ENCODE measurements at places on chromosomes 7 and 10.

- no peak for DNase-seq
- H3K27me3 ChIP-seq, result no peaks in the 10 kb centered on the region
- H3K4me1 ChIP-seq, result peaks cover 17% of the 10 kb centered on the region
- H3K4me3 ChIP-seq, result no peak overlapping the region
- peaks cover 19% of the 10 kb centered on the region for H3K36me3 ChIP-seq
- no peak overlapping the region for H3K27ac ChIP-seq
Measured at GRCh38 chr10:7932301-7933036, 114.2 kb downstream of the TAF3 start.

DNA sequence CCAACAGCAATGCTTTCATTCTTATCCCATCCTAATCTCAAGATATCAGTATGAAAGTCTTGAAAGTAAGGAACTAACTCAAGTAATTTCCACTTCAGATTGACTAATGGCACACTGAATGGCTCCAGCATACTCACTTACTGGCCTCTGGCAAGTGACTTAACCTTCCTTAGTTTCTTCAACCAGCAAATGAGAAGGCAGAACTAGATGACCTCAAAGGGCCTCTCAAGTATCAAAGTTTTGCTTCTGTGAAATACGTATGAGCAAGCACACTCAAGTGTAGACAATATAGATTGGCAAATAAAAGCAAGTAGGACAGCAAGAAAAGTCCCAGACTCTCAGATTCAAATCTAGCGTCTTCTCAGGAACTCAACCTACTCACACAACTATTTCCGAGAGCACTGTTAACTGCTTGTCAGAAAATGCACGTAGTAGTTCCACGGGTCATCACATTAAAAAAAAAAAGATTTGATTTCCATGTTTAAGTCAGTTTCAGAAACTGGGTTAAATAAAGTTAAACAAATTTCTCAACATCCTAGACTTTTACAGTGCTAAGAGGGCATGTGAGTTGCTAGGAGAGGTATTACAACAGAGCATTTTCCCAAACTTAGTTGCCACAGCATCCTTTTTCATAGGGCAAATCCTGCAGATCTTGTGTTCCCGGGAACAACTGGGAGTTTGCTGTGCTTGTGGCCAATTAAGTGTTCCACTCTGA is 276.9 kb upstream of the KLF14 start:
- peaks cover 12% of the 10 kb centered on the region for H3K36me3 ChIP-seq
- H3K4me1 ChIP-seq, result peaks cover 60% of the 10 kb centered on the region
- peak overlapping the region; percentile 97 for H3K27ac ChIP-seq
- H3K27me3 ChIP-seq, result no peaks in the 10 kb centered on the region

DNA sequence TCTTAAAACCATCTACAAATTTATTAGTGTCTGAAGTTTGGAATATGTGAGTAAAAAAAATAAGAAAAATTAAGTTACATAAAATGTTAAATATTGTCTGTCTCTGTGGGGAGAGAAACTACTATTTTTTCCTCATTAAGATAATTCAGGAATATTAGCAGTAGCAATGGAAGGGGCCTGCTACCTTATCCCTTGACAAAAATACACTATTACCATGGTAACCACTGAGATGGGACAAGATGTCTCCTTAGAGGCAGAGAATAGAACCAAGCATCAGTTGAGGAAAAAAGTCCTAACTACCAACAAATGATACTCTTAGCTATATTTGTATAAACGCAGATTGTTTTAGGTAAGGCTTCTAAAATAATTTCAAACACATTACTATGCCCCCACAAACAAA is 150.7 kb upstream of the LSM8 start:
- H3K27ac ChIP-seq, result no peak overlapping the region
- no peaks in the 10 kb centered on the region for H3K36me3 ChIP-seq
- peaks cover 4% of the 10 kb centered on the region for H3K27me3 ChIP-seq
- H3K4me1 ChIP-seq, result no peaks in the 10 kb centered on the region

GRCh38 chr10:6002809-6003510 is 25.6 kb upstream of the IL15RA start:
- no peak overlapping the region for H3K4me3 ChIP-seq
- no peak for DNase-seq
- H3K36me3 ChIP-seq, result peaks cover 14% of the 10 kb centered on the region
- H3K4me1 ChIP-seq, result no peaks in the 10 kb centered on the region

- peak within 1 kb of the TSS; percentile 99 for H3K27ac ChIP-seq
- H3K36me3 ChIP-seq, result peaks cover 25% of the 10 kb centered on the region
- H3K27me3 ChIP-seq, result no peaks in the 10 kb centered on the region
Measured at GRCh38 chr7:128455543-128456254, at the start of gene HILPDA. Gene HILPDA (plus strand): TSS chr7:128455878. CDS start chr7:128457269, 1,391 bp downstream.

DNA sequence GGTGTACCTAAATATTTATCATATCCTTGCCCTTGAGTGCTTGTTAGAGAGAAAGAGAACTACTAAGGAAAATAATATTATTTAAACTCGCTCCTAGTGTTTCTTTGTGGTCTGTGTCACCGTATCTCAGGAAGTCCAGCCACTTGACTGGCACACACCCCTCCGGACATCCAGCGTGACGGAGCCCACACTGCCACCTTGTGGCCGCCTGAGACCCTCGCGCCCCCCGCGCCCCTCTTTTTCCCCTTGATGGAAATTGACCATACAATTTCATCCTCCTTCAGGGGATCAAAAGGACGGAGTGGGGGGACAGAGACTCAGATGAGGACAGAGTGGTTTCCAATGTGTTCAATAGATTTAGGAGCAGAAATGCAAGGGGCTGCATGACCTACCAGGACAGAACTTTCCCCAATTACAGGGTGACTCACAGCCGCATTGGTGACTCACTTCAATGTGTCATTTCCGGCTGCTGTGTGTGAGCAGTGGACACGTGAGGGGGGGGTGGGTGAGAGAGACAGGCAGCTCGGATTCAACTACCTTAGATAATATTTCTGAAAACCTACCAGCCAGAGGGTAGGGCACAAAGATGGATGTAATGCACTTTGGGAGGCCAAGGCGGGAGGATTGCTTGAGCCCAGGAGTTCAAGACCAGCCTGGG is 11.4 kb downstream of the SERPINE1 start:
- H3K36me3 ChIP-seq, result no peaks in the 10 kb centered on the region
- H3K27ac ChIP-seq, result peak overlapping the region; percentile 98
- peaks cover 32% of the 10 kb centered on the region for H3K4me1 ChIP-seq
- H3K27me3 ChIP-seq, result peaks cover 33% of the 10 kb centered on the region
- peak overlapping the region; percentile 87 for H3K4me3 ChIP-seq

DNA sequence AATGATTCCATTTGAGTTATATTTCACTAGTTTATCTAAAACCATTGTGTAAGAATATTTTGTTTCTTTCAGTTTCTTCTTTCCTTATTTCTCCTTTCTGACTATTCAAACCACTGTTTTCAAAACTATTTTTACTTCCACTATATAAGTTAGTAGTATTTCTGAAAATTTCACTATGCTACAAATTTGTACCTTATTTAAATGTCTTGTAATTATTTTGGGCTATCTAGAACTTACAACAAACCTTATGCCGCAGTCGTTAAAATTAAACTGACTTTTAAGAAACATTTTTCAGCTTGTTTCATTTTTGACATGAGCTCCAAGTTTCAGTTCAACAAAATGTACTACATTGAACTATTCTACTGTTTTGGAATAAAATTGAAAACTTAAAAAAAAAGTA is 1.8 kb downstream of the TFEC start:
- H3K4me3 ChIP-seq, result peak overlapping the region; percentile 68
- no peaks in the 10 kb centered on the region for H3K27me3 ChIP-seq
- H3K27ac ChIP-seq, result no peak overlapping the region
- peaks cover 3% of the 10 kb centered on the region for H3K36me3 ChIP-seq
- peaks cover 6% of the 10 kb centered on the region for H3K4me1 ChIP-seq

DNA sequence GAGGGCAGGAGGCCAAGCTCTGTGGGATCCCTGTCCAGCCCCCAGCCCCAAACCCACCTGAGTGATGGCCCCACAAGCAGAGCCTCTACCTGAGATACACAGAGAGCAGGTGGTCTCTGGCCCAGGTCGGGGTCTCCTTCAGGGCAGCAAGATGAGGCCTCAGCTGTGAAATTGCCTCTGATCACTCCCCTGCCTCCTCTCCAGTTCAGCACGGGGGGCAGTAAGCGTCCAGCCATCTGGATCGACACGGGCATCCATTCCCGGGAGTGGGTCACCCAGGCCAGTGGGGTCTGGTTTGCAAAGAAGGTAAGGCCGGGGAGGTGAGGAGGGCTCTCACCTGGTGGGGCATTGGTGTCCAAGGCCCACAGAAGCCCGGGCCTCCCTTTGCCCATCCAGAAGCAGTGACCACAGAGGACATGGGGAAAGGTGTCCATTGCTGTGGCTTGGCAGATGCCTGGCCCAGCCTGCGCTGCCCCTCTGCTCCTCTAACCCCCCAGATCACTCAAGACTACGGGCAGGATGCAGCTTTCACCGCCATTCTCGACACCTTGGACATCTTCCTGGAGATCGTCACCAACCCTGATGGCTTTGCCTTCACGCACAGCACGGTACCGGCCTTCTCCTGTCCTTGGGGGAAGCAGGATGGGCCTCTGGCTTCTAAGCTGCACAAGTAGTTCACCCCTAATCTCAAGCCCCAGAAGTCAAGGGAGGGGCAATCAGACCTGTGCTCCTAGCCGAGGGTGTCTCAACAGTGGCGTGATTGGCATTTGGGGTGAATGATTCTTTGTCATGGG is 3.1 kb downstream of the CPA1 start:
- H3K36me3 ChIP-seq, result no peaks in the 10 kb centered on the region
- DNase-seq, result no peak
- no peak overlapping the region for H3K4me3 ChIP-seq
- H3K27ac ChIP-seq, result no peak overlapping the region
- H3K27me3 ChIP-seq, result peaks cover 3% of the 10 kb centered on the region

- H3K4me3 ChIP-seq, result no peak overlapping the region
- H3K27ac ChIP-seq, result no peak overlapping the region
- no peaks in the 10 kb centered on the region for H3K4me1 ChIP-seq
- DNase-seq, result no peak
- no peaks in the 10 kb centered on the region for H3K36me3 ChIP-seq
- H3K27me3 ChIP-seq, result peaks cover 6% of the 10 kb centered on the region
Measured at GRCh38 chr7:132049462-132050304, 493.3 kb upstream of the PODXL start.

- DNase-seq, result no peak
- H3K27me3 ChIP-seq, result no peaks in the 10 kb centered on the region
- no peaks in the 10 kb centered on the region for H3K4me1 ChIP-seq
- no peak overlapping the region for H3K4me3 ChIP-seq
- no peaks in the 10 kb centered on the region for H3K36me3 ChIP-seq
- H3K27ac ChIP-seq, result no peak overlapping the region
Measured at GRCh38 chr10:118763202-118763988, 8.6 kb upstream of the CACUL1 start.

GRCh38 chr10:126598009-126598408 is 72.5 kb downstream of the C10orf90 start:
- H3K27me3 ChIP-seq, result no peaks in the 10 kb centered on the region
- no peaks in the 10 kb centered on the region for H3K36me3 ChIP-seq
- H3K4me1 ChIP-seq, result no peaks in the 10 kb centered on the region
- H3K4me3 ChIP-seq, result no peak overlapping the region

DNA sequence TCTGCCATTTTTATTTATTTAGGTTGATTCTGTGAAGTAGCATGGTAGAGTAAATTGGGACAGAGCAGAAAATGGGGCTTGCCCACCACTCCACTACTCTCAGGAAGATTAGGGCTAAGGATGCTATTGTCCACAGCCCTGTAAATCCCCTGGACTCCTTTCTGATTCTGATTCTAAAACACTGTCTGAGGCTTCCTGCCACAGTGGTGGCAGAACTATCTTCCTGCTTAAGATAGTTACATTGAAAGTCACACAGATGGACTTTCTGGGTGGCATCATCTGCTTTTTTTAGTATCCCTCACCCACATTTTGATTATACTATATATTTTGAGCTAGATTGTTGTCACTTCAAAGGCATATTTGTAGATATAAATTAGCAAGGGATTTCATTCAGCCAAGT is 50.0 kb downstream of the SPAM1 start:
- H3K27ac ChIP-seq, result no peak overlapping the region
- no peaks in the 10 kb centered on the region for H3K27me3 ChIP-seq
- no peaks in the 10 kb centered on the region for H3K4me1 ChIP-seq
- DNase-seq, result no peak

GRCh38 chr7:75066521-75066920 is 7.1 kb downstream of the RCC1L start:
- H3K27me3 ChIP-seq, result no peaks in the 10 kb centered on the region
- no peak overlapping the region for H3K27ac ChIP-seq
- no peak for DNase-seq
- H3K4me3 ChIP-seq, result no peak overlapping the region

DNA sequence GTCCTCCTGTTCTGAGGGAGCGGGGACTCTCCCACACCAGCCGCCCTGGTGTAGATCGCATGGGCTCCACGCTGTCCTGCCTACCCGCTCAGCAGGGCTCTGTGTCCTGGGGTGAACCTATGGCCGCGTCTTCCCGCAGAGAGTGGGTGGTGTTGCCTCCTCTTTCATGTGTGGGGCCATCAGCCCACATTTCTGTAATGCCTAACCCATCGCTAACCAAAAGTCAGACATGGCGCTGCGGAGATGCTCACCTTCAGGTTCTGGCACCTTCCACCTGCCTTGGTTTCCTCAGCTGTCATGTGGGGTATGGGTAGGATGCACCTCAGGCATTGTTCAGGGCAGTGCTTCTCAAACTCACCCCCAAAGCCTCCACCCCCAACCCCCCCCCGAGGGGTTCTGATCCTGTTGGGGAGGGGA is 50.5 kb upstream of the CAMK2B start:
- no peak for DNase-seq
- no peak overlapping the region for H3K4me3 ChIP-seq

DNA sequence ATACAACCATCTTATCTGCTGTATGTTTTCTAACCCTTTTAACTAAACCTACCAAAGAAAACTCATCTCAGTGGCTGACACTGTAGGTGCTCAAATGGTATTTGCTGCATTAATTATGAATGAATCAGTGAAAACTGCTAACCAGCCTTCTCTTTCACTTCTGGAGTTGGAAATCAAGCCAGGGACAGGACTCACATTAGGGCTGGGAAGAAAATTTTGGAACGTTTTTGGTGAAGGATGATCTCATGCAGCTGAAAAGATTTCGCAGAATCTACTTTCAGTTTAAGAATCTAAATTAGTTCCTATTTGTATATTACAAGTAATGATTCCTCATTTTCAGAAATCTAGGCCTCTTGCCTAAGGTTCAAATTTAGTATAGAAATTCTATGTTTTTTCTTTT is 12.9 kb downstream of the MTPN start:
- H3K4me3 ChIP-seq, result peak overlapping the region; percentile 3
- H3K36me3 ChIP-seq, result peaks cover 35% of the 10 kb centered on the region
- DNase-seq, result no peak
- peaks cover 37% of the 10 kb centered on the region for H3K4me1 ChIP-seq

GRCh38 chr10:79025199-79025832 is 43.5 kb upstream of the ZMIZ1 start:
- H3K4me3 ChIP-seq, result no peak overlapping the region
- H3K27ac ChIP-seq, result no peak overlapping the region
- H3K4me1 ChIP-seq, result peaks cover 5% of the 10 kb centered on the region
- peaks cover 22% of the 10 kb centered on the region for H3K27me3 ChIP-seq

DNA sequence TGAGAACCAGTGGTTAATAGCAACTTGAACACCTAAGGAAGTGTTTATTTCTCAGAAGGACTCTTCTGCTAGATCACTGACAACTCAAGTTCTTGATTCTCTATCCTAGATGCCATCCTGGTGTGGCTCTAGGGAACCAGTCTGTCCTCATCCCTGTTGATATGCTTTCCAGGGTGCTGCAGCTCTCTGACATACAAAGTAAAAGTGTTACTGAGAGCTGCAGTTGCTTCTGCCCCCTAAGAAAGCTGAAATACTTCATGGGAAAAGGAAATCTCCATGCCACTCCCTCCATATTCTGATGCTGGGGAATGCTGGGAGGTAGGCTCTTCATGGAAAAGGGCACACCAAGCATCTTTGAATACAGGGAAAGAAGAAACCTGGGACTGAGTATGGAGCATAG is 168.1 kb downstream of the KLF6 start:
- no peak for DNase-seq
- H3K4me1 ChIP-seq, result no peaks in the 10 kb centered on the region
- H3K4me3 ChIP-seq, result no peak overlapping the region
- no peak overlapping the region for H3K27ac ChIP-seq
- no peaks in the 10 kb centered on the region for H3K27me3 ChIP-seq

Data from stimulated activated naive B cell treated with anti-CD40 and anti-IgM and Interleukin-4, amounts not matched to agents 10 μg/mL and 1 μg/mL and 100 μg/mL, for 72 hours (primary cell).